Activated gamma-delta T cell treated with anti-CD3 and anti-CD28 coated beads, Interleukin-2, amount 50 U/mL, for 16 hours (primary cell): ENCODE measurements at places on chromosomes 5 and 9.

- no peak for DNase-seq
Observed at GRCh38 chr9:97895695-97896332, 26.5 kb downstream of the TRMO start.

GRCh38 chr9:75448281-75448680, 360.0 kb downstream of the OSTF1 start:
- DNase-seq, result no peak

DNA sequence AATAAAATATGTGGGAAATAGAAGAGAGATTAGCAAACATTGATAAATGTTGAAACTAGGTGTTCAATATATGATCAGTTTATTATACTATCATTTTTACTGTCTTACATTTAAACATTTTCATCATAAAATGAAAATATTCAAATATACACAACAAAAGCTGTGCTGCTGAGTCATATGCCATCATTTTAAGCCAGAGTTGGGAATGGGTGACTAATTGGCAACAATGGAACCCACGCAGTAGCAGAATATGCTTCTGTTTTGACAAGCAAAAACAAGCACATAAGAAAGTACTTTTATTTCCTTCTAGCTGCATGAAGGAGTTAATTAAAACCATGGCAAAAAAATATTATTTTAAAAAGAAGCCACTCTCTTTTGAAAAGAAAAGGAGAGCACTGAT, 340.0 kb upstream of the EDIL3 start:
- DNase-seq, result no peak

GRCh38 chr5:137220523-137220927, 278.6 kb downstream of the SPOCK1 start:
- no peak for DNase-seq

- DNase-seq, result no peak
Observed at GRCh38 chr5:75460532-75460931, 50.9 kb downstream of the CERT1 start.

DNA sequence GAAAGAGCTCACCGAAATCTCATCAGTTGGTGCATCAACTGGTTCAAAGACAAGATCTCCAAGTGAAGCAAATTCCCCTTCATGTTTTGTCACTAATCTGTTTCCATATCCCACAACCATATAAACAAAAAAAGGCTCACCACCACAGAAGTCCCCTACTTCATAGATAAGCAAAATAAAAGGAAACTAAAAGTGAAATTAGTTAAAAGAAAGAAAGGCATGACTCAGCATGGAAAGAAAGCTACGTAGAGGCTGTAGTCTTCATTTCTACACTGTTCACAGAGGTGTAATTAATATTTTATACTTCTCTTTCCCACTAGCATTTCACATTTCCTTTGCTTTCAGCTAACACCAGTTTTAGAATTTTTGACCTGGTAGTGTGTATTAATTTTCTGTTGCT, 208.0 kb downstream of the CYLC2 start:
- no peak for DNase-seq

DNA sequence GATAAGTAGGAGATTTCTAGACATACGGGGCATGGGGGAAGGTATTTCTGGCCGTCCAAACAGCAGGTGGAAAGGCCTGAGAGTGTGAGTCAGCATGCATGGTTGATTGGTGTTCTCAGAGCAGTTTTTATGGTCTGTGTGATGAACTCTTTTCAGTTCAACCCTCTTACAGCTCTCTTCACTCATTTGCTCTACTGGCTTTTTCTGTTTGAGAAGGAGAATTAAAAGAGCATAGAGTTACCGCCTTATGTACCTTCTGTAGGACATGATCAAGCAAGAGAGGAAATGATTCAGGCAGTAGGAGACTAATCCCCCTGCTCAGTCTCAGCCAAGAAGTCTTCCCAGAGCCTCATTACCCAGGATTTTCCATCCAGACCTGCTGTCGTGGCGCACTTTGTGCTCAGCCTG, 92.4 kb downstream of the PRDM6 start:
- DNase-seq, result no peak

GRCh38 chr9:76701441-76702039, 62.7 kb upstream of the PCA3 start:
- DNase-seq, result no peak

- DNase-seq, result no peak
Observed at GRCh38 chr5:14976486-14976885, 104.9 kb upstream of the ANKH start.

DNA sequence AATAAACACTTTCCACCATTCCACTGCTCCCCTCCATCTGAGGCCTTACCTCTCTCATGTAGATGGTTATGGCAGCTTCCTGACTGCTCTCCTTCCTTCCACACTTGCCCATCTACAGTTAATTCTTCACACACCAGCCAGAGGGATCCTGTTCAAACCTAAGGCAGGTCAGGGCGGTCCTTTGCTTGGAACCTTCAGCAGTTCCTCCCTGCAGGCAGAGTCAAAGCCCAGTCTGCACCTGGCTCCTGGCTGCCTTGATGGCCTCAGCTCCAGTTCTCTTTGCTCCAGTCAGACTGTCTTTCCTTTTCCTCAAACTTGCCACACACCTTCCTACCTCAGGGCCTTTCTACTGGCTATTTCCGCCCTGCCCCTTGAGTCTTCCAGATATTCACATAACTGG, 30.2 kb upstream of the NR3C1 start:
- no peak for DNase-seq

GRCh38 chr5:106875591-106876297, 795.0 kb downstream of the EFNA5 start:
- DNase-seq, result no peak

DNA sequence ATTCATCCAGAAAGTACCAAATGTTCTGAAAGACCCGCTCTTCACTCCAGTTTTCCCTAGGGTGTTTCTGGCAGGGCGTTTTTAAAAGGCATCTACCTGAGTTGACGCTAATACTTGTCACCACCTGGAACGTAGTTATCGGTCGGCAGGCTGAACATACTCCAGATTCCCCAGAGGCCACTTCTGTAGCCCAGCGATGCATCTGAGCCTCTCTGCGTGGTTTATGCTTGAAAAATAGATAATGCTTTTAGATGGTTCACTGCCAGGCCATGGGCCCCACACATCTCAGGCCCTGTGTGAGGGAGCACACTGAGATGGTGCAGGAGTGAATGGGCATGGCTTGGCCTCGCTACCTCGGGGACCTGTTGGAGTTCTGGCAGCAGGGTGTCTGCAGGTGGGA, 33.0 kb upstream of the NCS1 start:
- no peak for DNase-seq

DNA sequence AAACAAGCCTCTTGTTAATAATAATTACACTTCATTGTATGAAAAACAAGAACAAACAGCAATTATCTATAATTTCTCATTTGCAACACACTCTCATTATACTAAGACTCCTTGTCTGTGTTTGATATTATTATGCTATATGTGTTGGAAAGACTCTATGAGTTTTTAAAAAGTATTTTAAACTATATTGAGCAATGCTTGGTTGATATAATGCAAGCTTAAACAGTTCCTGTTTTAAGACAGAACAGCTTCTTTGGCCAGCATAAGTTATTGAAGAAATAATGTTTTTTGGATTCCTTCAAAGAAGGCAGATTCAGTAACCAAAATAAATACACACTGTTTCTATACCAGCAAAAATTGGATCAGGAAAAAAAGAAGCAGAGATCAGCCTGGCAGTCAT, 871.4 kb downstream of the MAT2B start:
- no peak for DNase-seq

DNA sequence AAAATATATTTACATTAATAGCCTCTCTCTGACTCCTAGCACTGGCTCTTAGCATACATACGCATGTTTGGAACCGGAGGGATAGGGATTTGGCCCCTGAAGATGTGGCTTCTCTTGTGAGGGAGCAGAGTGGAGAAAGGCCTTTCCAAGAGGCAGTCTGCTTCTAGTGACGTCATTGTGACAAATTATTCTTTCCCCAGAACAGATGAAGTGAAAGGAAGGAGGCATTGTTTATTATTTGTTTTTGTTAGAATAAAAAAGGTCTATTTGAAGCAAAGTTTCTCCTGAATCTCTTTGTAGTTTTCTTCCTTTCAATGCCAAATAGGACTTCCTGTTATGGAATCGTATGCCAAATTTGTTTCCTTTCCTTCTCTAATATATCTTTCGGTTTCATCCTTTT, 361.6 kb downstream of the ICE1 start:
- no peak for DNase-seq

DNA sequence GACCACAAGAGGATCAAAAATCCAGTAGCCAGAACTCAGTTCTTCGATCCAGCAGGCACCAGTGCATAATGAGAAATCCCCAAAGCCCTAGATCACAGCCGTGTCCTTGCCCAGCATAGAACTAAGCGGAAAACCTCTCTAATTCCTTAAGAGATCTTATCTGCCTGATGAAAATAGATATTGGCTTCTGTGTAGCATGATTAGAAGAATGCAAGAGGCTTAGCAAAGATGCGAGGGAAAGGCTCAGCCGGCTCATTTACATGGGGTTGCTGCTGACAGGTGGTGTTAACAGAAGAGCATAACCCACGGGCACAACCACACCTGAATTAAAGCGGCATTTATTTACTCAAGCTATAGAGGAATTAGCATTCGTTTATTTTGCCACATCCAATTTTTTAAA, 400.0 kb upstream of the ADAMTS16 start:
- DNase-seq, result no peak

GRCh38 chr9:23555851-23556250, 270.2 kb downstream of the ELAVL2 start:
- no peak for DNase-seq

DNA sequence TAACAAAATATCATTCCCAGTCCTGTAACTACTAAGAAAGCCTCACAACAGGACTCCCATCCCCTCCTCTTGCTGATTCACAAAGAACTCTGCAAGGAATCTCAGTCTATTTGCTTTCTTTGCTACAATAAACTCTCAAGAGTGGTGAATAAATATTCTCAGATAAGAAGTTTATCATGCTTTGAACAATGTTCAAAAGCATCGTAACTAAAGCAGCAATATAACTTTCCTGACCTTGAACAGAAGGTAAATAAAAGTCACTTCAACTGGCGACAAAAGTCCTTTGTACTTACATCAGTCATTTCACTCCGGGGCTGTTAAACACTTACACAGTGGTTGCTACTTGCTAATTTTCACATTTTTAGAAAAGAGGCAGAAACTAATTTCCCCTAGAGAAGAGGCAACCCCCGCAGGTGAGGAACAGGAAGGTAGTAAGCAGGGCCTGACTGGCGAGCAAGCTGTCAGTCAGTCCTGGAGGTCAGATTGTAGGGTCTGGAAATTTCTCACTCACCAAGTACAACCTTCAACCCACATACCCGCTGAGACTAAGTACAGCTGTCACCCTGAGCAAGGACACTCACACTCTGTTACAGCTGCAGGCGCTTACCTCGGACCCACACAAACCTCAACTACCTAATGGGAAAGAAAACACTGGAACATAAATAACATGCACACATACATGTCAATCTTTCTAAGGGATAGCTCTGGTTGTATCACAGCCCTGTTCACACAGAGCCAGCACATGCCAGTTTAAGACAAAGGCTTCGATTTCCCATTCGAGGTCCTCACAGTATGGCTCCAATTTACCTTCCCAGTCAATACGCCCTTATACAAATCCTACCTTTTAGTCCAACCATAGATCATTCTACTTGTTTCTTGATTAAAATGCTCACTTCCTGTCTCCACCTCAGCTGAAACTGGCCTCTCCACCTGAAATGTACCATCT, 104.6 kb upstream of the RETREG1 start:
- DNase-seq, result no peak

DNA sequence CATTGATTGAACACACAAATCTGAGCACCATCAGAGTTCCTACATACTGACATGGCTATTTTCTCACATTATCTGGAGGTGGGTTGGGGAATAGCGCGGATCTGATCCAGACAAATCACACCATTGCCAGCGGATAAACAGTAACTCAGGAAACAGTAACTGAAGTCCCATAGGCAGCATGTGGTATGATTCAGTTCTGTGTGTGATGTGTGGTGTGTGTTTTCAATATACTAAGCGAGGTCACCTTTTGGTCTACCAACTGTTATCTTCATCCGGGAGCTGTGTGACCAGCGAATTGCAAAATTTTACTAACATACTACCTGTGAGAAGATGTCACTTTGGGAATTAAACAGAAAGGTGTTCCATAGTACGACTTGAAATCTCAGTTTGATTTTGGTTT, 50.1 kb downstream of the PKD2L2 start:
- no peak for DNase-seq

GRCh38 chr5:175701797-175702196, 43.9 kb downstream of the HRH2 start:
- no peak for DNase-seq

- no peak for DNase-seq
Observed at GRCh38 chr9:16871336-16872151, 1.1 kb upstream of the BNC2 start.
